ENCODE measurements at places on chromosomes 5 and 9.

DNA sequence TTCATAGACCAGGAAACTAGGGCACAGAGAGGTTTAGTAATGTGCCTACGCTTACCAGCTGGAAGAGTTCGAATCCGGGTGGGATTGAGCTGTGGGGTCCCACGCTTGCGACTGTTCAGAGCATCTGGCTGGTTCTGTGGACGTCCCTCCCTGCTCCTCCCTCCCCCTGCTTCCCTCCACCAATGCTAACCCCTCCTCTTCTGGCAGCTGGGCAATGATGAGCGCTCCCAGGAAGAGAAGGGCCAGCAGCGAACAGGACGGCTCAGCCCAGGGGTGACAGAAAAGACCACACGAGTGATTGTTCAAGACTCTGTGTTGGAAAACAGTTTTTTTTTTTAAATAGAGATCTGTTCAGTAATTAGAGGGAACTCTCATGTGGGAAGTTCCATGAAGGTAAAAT is 6.9 kb downstream of the FAM163B start:
- DNase-seq = no peak

GRCh38 chr9:2158111-2158610 is 143.0 kb downstream of the SMARCA2 start:
- no peak for DNase-seq

DNA sequence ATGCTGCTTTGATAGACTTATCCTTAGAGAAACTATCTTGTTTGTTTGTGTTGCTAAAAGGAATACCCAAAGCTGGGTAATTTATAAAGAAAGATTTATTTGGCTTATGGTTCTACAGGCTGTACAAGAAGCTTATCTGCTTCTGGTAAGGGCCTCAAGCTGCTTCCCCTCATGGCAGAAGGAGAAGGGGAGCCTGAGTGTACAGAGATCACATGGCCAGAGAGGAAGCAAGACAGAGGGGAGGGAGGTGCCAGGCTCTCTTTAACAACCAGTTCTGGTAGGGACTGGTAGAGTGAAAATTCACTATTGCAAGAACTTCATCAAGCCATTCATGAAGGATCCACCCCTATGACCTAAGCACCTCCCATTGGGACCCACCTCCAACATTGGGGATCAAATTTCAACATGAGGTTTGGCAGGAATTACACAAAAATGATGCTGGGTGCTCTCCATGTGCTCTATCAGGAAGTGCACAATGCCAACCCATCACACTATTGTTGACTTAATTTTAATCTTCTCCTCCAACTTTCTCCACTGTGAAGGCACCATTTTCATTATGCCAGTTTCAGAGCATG is 115.1 kb upstream of the SHB start:
- DNase-seq = no peak

DNA sequence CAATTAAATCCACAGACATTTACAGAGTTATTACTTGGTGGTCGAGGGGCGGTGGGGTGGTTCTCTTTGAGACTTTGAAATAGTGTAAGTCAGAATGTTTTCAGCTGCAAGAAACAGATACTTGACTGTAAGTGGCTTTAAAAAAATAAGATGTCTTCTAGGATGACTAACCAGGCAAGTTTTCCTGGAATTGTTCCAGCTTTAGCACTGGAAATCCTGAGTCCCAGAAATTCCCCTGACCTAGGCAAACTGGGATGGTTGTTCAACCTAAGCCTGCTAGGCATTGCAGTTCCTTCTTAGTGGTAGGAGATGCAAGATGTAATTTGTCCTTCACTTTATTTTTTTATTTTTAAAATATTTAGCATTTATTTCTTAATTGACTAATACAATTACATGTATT is 169.5 kb upstream of the POC5 start:
- DNase-seq = no peak

DNA sequence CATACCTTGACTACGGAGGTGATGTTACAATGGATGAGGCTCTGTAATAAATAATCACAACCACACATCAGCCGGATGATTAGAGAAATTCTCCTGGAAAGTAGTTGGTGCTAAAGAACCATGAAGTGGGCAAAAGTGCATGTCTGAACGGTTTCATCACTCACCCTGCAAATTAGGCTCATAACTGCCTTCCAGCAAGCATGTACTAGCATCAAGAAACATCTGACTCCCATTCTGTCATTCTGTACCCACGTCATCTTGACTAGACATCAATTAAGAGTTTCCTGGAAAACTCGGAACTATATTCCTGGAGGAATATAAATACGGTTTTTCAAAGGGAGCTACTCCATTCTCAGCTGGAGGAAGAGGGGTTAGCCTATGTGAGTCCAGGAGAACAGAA is 52.2 kb downstream of the HSD17B3 start:
- no peak for DNase-seq

DNA sequence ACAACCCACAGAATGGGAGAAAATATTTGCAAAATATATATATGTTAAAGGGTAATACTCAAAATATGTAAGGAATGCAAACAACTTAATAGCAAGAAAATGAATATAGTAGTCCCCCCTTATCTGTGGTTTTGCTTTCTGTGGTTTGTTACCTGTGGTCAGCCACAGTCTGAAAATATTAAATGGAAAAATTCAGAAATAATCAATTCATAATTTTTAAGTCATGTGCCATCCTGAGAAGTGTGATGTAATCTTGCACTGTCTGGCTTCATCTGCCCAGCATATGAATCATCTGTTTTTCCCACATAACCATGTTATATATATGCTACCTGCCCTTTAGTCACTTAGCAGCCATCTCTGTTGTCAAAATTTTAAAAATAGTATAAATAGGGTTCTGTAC is 11.7 kb downstream of the CER1 start:
- DNase-seq = no peak

DNA sequence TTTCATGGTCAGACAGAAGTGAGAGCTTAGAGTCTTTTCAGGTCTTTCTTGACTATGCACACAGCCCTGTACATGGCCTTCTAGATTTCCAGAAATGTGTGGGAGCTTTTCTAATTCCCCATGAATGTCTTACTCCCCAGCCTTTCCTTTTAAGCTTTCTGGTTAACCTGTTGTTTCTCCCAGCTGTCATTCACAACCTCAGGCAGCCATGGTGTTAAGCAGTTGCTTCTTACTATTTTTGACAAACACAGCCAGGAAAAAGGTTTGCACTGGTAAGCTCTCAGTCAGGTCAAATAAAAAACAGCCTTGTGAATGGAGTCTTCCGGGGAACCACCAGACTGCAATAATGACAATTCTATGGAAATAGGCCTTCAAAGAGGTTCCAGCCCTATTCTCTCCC is 84.9 kb downstream of the MTREX start:
- no peak for DNase-seq

DNA sequence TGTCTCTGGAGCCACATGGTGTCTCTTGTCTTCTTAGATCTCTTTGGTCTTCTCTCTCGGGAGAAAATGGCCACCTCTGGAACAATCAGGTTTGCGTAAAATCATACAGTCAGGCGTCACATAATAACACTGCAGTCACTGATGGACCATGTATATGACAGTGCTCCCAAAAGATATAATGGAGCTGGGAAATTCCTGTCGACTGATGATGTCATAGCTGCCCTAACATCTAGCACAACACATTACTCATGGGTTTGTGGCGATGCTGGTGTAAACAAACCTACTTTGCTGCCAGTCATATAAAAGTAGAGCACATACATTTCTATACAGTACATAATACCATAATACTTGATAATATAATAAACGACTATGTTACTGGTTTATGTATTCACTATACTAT is 30.1 kb upstream of the RAI14 start:
- no peak for DNase-seq

GRCh38 chr9:70924380-70924779 is 197.0 kb downstream of the TRPM3 start:
- DNase-seq = no peak

- no peak for DNase-seq
Observed at GRCh38 chr9:127185931-127186781, 63.7 kb upstream of the ANGPTL2 start.

- DNase-seq = no peak
Observed at GRCh38 chr5:28710360-28710759, 1672.0 kb upstream of the CDH9 start.

- no peak for DNase-seq
Observed at GRCh38 chr9:126853667-126854066, 6.8 kb upstream of the ZBTB34 start.

GRCh38 chr5:1077491-1078020 is 34.3 kb downstream of the SLC12A7 start:
- DNase-seq = no peak

GRCh38 chr5:66655395-66656324 is 59.5 kb downstream of the MAST4 start:
- no peak for DNase-seq

GRCh38 chr5:156328161-156328560 is 1.2 kb downstream of the SGCD start:
- no peak for DNase-seq

DNA sequence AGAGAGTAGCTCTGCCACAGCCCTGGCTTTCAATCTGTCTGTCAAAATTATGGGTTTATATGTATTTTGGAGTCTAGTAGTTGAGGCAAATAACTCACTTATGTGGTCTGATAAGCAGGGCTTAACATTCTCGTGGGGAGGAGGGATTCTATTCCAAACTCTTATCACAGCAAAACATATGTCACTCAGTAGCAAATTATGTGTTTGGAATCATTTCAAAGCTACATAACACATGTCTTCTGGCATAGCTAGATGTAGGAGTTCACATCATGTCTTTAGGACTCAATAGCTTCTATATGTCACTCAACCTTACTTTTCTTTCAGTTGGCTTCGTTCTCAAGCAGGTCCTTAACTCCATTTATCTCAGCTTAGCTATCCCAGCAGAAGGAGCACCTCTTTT is 144.5 kb upstream of the SEMA6A start:
- DNase-seq = no peak

GRCh38 chr9:87181670-87182069 is 234.4 kb upstream of the GAS1 start:
- peak; percentile 6 for DNase-seq

DNA sequence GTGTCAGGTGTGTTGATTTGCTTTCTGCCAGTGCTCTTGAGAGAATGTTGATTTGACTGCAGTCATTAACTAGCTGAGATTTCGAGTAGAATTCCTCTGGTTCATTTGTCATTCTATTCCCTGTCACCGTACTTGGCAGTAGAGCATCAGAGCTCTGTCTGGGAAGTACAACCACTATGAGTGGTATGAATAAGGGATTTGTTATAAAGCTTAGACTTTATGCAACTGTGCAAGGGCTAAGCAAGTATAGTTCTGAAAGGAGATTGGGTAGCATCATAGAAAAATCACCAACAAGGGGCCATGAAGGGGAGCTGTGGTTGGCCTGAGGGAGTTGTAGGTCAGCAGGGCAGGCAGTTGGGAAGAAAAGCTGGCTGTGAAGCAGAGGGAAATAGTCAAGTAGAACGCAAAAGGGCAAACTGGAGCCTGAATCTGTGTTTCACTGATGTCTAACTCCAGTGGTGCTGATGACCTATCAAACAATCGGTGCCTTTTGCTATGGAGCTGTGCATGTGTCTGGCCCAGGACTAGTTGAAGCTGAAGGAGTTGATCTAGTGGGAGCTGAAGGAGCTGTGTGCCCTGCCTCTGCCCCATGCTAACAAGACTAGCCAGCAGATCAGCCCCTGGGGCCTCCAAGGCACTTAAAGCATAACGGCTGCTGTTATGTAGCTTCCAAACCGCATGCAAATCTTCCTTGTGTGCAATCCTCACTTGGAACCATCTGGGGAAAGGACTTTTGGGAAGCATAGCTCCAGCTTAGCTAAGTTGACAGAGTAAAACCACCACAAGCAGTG is 110.0 kb downstream of the SLC28A3 start:
- no peak for DNase-seq

GRCh38 chr5:40453689-40454088 is 226.0 kb upstream of the PTGER4 start:
- no peak for DNase-seq

DNA sequence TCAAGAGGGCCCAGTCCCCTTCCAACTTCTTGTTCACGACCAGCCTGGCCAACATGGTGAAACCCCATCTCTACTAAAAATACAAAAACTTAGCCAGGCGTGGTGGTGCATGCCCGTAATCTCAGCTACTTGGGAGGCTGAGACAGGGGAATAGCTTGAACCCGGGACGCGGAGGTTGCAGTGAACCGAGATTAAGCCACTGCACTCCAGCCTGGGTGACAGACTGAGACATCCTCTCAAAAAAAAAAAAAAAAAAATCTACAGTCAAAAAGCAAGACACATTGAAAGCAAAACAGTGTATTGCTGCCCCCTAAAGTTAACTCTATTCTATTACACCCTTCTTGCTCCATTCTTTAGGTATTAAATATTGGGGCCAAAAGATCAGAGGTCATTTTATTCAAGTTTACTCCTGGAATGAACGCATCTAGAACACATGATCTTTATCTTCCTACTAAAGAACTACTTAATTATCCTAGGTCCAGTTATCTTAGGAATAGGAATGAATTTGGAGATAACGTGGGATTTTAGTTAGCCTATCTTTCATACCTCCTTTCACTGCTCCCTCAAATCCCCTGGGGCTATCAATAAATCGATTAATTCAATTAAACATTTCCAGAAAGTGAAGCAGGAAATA is 2.4 kb downstream of the ATG12 start:
- no peak for DNase-seq

DNA sequence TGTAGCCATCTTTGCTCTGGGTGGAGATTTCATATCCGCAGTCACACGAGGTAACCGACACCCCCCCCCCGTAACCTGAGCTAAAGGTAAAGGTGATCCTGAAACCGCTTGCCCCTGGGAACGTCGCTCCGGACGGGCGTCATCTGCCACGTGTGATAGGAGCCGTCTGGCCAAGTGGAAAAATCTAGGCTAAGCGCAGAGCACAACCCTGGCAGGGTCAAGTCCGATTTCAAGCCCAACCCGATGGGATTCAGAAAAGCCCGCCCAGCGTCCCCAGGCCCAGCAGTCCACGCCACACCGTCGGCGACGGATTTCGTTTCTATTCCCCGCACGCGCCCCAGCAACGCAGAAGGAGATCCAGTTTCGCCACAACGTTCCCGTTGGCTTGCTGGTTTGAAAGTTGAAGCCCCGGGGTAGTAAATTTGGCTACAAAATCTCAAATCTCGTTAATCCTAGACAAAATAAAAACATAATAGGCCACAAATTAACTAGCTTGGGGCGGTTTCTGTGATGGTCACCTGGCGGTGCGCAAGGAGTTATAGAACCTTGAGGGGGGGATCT is 32.4 kb upstream of the NFIB start:
- no peak for DNase-seq

GRCh38 chr5:124865603-124866354 is 119.3 kb upstream of the ZNF608 start:
- DNase-seq = no peak

- no peak for DNase-seq
Observed at GRCh38 chr9:134073500-134073899, 5.7 kb upstream of the BRD3 start.

- no peak for DNase-seq
Observed at GRCh38 chr5:78377056-78377717, 16.8 kb downstream of the SCAMP1 start.

GRCh38 chr5:431001-431710 is 11.8 kb upstream of the EXOC3 start:
- peak; percentile 67 for DNase-seq
